ENCODE measurements at places on chromosomes 1 and 21.
A peak's percentile ranks its signal among the peaks of the same experiment; 100 is the strongest.

GRCh38 chr1:5933676-5934057 is 58.6 kb downstream of the NPHP4 start:
- no peak for DNase-seq

- DNase-seq = no peak
These were observed 49.6 kb downstream of the OSBPL9 start for GRCh38 chr1:51666478-51666877.

GRCh38 chr21:36915014-36915695 is 51.3 kb downstream of the HLCS start:
- no peak for DNase-seq

- DNase-seq = no peak
These were observed 260.0 kb upstream of the AJAP1 start for GRCh38 chr1:4394366-4394765.

GRCh38 chr1:149979245-149979971 is 31.1 kb downstream of the OTUD7B start:
- DNase-seq = peak; percentile 13

DNA sequence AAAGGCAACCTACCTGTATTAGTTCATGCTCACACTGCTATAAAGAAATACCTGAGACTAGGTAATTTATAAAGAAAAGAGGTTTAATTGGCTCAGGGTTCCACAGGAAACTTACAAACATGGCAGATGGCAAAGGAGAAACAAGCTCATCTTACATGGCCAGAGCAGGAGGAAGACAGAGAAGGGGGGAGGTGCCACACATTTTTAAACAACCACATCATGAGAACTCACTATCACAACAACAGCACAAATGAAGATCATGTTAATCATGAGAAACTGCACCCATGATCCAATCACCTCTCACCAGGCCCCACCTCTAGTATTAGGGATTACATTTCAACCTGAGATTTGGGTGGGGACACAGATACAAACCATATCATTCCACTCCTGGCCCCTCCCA is 90.6 kb upstream of the KCTD3 start:
- no peak for DNase-seq

DNA sequence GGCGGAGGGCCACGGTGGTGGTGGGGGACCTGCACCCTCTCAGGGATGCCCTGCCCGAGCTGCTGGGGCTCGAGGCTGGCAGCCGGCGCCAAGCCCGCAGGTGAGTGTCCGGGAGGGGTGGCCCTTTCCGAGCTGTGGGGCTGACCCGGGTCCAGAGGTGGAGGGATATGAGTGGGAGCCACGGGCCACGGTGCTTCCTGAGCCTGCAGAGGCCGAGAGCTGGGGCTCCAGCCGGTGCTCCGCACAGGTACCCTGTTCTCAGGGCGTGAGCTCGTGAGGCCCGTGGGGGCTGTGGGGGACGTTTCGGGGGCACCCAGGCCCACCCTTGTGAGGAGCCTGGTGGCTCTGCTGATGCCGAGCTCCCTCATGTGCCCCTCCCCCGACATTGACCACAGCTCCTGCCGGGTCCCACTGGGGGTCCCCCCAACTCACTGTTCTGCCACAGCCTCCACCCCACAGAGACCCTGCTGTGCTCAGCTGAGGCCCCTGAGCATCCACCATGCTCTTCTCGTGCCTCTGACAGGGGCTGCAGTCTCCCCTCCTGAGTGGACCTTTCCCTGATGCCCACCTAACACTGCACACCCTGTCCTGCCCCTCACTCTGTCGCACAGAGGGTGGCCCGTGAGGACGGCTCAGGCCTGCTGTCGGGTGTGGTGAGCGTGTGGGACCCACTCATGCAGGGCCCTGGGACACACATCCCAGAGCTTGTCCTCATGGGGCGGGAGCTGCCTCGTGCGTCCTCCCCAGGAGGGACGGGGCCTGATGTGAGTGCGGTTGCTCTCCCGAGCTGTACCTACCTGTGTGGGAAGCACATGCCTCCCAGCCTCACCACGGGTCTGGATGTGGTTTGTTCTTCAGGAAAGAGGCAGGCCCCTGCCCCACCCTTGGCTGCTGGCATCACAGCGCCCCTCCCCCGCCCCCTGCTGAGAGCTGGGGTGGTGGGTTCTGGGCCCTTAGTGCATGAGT is 27.5 kb downstream of the SLX9 start:
- no peak for DNase-seq

- no peak for DNase-seq
These were observed 2.8 kb downstream of the DHCR24 start for GRCh38 chr1:54884135-54884586.

DNA sequence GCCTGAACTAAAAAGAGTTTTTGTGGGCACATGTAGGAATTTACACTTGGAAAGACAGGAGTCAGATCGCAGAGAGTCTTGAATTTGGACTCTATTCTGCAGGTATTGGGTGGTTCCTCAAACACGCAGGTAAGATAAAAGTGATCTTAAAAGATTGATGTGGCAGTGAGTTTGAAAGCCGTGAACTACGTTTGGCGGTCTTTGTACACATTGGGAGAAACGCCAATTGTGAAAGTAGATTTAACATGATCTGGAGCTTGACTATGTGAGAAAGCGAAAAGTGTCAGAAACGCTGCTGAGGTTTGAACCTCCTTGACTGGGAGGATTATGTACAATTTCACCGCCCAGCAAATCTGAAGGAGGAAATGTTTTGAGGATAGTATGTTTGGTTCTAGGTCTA is 1.5 kb upstream of the PPP2R5A start:
- DNase-seq = peak; percentile 20

GRCh38 chr1:209517681-209518050 is 65.8 kb upstream of the CAMK1G start:
- DNase-seq = no peak

DNA sequence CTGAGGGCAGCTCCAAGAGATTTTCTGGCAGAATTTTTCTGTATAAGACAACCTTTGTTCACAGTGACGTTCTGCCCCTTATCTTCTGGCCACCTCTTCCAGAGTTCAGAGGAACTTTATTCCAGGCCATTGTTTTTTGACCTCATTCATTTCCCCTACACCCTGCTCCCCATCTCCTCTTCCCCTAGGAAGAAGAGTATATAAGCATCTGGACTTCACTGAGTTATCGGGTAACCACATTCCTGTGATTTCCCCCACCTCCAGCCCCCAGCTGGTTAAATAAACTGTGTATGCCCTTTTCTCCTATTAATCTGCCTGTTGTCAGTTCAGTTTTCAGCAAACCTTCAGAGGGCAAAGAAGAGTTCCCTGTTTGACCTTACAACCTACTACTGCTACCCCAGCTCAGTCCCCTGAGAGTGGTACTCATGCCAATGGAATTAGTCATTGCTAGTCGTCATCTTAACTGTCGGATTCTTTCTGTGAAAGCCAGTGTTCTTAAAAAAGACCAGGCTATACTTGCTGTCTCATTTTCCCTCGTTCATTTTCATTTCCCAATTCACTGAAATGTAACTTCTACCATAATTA is 14.3 kb upstream of the ALG14 start:
- peak; percentile 89 for DNase-seq

GRCh38 chr1:58390091-58390490 is 156.4 kb downstream of the OMA1 start:
- DNase-seq = no peak

DNA sequence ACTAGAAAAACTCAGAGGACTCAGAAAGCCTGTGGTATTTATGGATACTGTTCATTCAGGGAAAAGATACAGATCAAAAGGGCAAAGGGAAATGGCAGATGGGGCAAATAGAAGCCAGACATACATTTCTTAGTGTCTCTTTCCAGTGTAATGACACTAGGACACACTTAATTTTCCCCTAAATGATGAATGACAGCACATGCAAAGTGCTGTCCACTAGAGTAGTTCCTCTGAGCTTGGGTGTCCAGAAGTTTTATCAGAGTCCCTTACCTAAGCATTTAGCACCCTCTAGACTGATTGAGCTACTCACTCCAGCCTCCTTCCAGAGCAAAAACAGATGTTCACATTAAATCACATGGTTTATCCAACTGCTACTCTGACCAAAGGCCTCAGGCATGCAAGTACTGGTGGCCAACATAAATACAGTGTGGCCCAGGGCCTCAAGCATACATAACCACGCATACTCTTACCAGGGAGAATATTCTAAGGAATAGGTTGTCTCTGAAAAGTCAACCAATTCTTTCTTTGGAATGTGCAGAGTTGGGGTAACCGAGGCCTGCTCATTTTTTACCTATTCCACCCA is 166.9 kb downstream of the NCAM2 start:
- no peak for DNase-seq

GRCh38 chr1:226082959-226083301 is 20.4 kb downstream of the H3-3A start:
- peak; percentile 58 for DNase-seq

- peak; percentile 96 for DNase-seq
These were observed 8.6 kb downstream of the HJV start for GRCh38 chr1:146012703-146013558.

GRCh38 chr1:147878022-147878421 is 24.6 kb upstream of the GJA8 start:
- DNase-seq = no peak

DNA sequence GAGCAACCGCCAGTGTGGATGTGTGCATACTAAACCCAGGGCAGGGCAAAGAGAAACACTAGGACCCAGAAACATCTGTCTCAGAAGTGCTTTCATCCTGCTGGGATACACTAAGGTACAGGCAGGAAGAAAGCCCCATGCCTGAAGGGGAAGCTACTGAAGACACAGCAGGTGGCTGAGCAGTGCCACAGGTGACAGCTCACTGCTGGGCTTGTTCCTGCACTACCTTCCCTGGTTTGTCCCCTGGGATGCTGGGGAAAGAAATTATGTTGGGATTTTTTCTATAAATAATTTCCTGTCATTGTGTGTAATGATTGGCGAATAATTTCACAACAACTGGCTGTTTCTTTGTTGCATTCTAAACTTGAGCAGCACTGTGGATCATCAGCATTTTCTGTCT is 245.3 kb upstream of the RAB4A start:
- DNase-seq = no peak

DNA sequence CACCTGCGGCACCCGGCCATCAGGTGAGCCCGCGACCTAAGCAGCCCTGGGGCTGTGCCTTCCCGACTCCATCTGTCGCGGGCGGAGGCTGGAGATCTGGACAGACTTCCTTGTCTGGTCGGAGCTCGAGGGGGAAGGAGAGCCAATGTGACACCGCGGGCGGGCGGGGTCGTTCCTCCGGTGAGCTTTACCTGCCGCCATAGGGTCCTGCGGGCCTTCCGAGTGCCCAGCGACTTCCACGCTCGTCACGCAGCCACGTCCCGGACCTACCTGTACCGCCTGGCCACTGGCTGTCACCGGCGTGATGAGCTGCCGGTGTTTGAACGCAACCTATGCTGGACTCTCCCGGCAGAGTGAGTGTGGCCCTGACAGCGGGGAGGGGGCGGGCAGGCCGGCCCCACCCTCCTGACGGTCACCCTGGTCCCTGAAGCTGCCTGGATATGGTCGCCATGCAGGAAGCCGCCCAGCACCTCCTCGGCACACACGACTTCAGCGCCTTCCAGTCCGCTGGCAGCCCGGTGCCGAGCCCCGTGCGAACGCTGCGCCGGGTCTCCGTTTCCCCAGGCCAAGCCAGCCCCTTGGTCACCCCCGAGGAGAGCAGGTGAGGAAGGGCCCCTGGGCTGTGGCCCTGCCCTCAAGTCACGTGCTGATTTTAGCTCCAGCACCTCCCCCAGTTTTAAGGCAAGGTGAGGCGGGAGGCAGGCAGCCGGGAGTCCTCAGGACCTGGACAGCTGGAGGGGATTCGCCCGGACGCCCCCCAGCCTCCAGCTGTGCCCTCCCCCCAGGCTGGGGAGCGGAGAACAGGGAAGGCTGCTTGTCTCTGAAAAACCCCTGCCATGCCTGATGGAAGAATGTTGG is 1.1 kb downstream of the PUSL1 start:
- peak; percentile 50 for DNase-seq

GRCh38 chr21:44354001-44354405 is 582 bp downstream of the TRPM2 start:
- DNase-seq = no peak

DNA sequence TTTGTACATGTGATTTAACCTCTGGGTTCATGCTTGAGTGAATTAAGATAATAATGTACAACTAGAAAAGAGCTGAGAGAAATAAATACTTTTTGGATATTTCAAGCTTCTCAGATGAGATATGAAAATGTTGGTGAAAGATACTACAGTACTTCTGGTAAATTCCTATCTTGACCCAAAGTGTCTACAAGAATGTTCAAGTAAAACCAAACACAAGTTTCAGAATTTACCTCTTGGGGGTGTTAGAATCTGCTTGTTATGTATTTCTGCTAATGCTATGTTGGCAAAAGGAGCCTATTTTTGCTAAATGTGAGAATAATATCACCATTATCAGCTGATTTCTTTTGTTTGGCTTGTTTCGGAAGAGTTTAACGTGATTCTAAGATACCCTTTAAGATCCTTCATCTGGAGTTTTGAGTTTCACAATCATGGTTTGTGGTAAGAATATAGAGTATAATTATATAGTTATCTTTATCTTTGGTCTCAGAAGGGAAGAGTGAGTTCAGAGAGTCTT is 388.5 kb downstream of the LMO4 start:
- DNase-seq = no peak

- DNase-seq = peak; percentile 72
These were observed 55.0 kb upstream of the PAXBP1 start for GRCh38 chr21:32826329-32827167.

- DNase-seq = no peak
These were observed 64.2 kb downstream of the PLXNA2 start for GRCh38 chr1:208179961-208180409.

DNA sequence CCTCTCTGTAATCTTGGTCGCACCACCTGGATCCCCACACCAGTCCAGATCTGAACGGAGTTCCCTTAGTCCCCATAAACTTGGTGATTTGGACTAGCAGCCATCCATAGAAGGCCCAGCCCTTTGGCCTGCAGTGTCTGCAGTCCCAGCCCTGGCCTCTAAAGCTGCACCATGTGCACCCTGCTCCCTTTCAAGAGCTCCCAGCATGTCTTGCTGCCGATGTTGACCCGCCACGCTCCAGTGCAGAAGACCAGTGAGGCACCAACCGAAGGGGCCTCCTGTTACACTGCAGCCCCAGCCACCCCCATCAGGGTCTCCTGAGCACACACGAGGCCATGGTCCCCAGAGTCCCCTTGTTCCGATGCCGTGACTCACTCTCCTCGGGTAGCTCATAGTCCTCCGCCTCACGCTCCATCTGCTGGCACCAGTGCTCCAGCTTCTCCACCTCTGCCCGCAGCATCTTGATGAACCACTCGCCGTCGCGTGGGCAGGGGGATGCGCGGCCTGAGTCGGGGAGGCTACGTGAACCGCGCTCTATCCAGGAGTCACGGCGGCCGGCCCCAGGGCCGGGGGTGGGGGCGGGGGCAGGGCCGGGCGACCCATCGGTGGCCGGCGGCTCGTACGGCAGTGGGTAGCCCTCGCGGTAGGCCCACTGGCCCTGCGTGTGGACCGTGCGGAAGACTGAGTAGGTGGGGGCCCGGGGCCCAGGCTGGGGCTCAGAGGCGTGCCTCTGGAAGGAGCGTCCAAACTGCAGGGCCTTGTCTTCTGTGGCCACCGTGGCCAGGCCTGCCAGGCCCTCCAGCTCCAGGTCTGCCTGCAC is 8.9 kb upstream of the SMIM12 start:
- DNase-seq = no peak

DNA sequence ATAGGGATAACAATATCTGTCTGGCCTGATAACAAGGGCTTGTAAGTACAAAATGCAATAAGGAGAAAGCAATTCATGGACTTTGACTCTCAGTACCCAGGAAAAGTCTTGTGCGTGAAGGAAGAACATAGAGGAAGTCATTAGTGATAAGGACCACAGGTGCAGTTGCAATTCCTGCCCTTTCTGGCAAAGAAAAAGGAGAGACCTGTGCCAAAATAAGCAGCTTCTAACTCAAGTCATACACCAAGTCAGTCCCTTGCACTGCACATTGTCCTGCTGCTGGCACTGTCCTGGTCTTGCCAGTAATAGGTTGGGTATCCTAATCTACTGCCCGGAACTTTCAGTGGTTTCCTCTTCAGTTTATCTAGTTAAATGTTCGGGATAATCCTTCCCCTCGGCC is 14.8 kb upstream of the SOD1 start:
- DNase-seq = no peak
